ENCODE measurements at places on chromosomes 12 and 14.

DNA sequence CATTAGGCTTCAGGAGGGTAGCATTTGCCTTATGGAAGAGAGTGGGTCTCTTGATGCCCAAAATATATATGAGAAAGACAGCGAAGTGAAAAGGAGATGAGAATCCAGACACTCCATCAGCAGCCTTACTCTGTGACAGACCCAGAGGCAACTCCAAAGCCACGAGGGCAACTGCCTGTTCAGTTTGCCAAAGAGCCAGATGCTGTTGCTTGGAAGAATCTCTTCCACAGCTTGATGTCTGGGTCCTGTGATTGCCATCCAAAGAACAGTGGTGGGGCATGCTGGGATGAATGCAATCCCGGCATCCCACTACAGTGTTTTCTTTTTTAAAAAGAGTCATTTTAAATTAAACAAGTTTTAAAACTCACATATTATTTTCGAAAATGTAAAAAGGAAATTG, 10.9 kb upstream of the OTX2 start:
- no peak for DNase-seq

- DNase-seq = no peak
Measured at GRCh38 chr12:70321191-70321590, 44.9 kb upstream of the KCNMB4 start.

DNA sequence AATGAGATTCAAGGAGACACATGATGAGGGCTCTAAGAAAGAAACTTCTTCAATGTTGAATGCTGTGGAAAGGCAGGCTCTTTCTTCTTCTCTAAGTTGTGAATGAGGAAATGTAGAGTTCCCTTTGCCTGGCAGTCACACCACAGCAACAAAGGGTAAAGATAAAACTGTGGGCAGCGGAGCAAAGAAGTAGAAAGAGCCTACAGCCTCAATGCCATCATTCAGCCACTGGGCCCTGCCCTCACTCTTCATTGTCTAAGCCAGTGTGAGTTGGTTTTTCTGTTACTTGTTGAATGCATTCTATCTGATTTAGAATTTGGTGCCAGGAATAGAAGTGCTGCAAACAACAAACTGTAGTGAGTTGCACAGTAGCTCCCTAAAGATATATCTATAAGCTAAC, 12.2 kb downstream of the SDR9C7 start:
- DNase-seq = no peak

DNA sequence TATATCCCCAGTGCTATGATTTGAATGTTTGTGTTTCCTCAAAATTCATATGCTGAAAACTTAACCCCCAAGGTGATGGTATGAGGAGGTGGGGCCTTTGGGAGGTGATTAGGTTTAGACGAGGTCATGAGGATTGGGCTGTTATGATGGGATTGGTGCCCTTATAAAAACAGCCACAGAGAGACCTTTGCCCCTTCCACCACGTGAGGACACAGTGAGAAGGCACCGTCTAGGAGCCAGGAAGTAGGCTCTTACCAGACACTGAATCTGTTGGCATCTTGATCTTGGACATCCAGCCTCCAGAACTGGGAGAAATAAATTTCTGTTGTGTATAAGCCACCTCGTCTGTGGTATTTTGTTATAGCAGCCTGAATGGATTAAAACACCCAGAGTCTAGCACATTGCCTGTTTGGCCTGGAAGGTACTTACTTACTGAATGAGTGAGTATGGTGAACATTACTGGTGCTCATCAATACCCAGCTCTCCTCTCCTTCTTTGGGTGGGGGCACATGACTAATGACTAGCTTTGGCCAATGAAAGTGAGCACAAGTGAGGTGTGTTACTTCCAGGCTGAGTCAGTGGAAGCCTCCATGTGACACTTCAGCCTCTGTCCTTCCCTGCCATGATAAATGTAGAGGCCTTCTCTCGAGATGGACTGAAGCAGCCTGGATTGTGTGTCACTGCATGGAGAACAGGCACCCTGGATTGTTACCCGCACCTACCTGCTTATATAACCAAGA, 72.4 kb upstream of the CHST11 start:
- DNase-seq = no peak

DNA sequence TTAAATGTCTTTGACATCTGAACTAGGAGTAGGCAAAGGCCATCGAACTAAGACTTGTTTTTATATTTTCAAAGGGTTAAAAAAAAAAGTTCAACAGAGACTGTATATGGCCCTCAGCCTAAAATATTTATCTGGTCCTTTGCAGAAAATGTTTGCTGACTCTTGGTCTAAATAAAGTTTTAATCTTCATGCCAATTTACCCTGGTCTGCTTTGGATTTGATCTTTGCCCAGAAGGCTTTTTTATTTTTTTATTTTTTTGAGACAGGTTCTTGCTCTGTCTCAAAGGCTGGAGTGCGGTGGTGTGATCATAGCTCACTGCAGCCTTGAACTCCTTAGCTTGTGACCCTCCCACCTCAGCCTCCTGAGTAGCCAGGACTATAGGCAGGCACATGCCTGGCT, 47.1 kb downstream of the SPATS2 start:
- no peak for DNase-seq

DNA sequence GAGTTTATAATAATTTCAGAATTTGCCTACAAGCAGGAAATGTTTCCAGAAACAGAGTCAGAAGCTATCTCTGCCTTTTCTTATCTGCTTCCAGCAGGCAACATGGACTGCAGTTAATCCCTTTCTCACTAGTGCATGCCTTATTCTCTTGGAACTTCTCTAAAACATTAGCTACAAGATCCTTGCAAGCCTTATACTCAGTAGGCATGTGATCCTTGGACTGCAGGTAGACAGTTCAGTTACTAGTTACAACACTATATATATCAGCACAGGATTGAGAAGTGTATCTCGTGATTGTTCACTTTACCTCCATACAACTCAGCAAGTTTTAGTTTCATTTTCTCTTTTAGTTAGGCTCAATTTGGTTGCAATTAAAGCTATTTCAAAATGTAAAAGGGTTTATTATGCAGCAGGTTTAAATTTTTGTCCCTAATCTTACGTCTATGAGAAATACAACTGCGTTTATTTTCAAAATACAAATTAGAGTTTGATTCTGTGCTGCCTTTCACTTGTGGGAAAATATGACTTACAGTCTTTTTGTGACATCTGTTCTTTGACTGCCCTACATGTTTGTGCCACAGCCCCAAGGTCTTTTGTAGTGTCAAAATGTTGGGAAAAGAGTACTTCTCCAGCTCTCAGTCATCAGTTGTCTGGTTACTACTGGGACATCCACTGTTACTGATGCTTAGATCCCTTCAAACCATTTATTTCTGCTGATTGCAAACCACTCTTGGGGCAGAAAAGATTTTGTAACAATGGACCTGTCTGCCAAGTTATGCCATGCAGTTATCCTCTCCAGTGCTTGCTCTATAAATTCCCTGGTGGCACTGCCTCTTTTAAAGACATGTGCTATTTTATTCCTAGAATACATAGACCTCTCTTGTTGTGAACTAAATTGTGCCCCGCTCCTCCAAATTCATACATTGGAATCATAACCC, 709.0 kb upstream of the FOXG1 start:
- no peak for DNase-seq

DNA sequence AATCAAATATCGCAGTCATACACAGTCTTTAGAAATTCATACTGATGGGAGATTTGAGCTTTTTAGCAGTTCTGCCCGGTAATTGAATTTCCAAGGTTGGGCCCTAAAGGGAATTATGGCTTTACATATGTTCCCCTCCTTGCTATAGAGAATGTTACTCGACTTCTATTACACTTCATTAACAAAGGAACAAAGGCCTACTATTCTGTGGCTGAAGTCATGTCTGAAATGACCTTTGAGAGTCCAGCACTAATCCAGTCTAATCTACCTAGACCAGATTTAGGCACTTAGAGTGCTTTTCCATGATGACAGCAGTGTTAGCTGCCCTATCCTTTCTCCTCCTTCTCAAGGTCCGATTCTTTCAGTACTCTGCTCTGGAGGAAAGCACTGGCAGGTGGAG, 305.3 kb downstream of the MED13L start:
- no peak for DNase-seq

DNA sequence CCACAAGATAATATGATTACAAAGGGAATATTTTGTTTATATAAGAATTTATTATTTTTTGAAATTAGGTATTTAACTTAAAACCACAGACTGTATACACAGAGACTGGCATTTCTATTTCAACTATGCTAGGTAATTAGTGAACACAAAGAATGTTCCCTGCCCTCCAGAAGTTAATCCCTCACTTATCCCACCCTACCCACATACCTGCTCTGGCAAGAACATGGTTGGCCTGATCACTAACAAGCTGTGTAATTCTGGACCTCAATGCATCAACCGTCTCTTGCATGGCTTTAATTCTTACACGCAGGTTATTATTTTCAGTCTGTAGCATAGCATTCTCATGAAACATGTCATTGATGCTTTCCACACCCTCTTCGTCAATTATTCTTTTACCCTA, 85.9 kb downstream of the KIF21A start:
- no peak for DNase-seq

DNA sequence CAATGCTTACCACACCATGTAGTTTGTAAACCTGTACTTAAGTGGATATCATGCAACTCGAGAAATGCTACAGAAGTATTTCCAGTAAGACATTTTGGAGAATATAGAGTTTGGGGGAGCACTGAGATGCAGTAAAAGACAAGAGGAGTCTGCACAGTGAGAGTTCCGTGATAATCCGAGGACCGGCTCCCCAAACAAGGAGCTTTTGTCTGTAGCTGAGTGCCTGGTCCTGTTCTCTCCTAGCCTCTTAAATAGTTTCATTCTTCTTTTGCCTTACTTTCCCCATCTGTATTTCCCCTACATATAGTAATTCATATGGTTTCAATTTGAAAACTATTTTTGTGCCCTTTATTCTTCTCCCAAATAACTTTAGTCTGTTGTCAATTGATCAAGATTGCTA, 364.1 kb downstream of the EGLN3 start:
- no peak for DNase-seq

DNA sequence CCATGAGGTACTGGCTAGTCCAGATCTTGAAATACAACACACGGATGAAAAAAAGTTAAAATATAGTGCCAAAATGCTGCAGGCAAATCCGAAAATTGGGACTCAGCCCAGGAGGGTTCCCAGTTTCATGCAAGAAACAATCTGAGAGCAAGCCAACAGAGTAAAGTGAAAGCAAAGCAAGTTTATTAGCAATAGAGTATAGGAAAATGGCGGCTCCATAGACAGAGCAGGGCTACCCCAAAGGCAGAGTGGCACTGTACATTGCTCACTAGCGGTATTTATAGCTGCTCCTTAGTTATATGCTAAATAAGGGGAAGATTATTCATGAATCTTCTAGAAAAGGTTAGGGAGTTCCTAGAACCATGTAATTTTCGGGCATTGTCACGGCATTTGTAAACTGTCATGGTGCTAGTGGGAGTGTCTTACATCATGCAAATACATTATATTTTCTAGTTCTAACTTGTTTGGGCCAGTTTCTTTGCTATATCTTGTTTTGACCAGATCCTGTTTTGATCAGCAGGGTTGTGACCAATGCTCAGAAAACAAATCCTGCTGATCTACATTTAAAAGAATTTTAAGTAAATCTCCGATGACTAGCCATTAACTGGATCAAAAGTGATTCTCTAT, 29.1 kb downstream of the RECQL start:
- no peak for DNase-seq

DNA sequence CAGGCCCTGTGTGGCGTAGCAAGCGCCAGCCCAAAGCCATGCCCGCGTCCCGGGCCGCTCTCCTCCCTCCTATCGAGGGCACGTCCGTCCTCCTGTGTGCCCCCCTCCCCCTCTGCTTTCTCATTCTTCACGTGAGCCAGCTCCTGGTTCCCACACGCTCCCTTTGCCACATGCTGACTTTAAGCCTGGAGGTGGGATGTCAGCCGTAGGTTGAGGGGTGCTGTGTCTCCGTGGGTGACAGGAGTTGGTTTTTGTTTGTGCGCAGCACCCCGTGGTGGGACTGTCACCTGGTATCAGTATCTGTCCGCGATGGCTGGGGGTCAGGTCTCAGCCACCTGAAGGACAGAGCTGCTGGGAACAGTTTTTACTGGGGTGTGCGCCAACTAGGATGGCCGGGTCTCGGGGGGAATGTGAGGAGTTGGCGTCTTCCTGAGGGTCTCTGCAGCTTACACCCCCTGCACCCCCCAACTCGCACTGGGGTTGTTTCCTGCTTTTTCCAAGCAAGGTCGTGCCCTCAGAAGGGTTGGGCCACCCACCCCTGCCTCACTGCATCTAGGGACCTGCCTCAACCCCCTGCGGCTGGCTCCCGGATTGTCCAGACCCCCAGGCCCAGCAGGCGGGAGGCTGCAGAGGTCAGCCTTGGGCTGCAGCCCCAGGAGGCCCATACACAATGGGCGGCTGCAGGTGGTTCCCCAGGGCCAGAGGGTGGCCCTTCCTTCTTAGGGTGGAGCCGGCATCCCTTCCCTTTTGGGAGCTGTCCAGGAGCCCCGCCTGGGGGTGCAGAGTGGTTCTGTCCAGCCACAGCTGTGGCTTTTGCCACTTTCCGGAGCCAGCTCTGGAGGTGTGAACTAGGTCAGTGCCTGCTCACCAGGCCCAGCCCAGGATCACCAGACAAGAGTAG, 7.3 kb downstream of the ULK1 start:
- DNase-seq = no peak

GRCh38 chr14:22545842-22546721, 42.9 kb downstream of the DAD1 start:
- DNase-seq = no peak

- DNase-seq = no peak
Measured at GRCh38 chr14:55609681-55610080, 29.7 kb downstream of the KTN1 start.

GRCh38 chr12:12872139-12872933, 19.0 kb upstream of the GPRC5A start:
- DNase-seq = no peak

DNA sequence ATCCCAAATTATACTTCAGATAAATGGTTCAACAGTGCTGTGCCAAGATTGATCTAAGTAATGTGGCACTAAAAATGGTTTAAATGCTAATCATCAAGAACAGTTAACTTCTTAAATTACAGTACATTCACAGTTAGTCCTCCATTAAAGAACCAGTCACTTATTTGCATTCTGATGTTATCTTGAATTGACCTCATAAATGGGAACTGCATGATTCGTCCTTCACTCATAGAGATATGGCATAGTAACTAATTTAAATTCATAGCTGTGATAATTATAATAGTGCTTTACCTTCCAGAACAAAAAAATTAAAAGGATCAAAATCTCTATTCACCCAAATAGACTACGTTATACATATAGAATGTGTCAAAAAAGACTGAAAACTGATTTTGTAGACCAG, 61.1 kb downstream of the COCH start:
- DNase-seq = no peak

- DNase-seq = no peak
Measured at GRCh38 chr12:74259199-74259598, 278.4 kb upstream of the ATXN7L3B start.

- DNase-seq = no peak
Measured at GRCh38 chr12:65100140-65100539, 21.0 kb downstream of the WIF1 start.

- DNase-seq = no peak
Measured at GRCh38 chr12:113165521-113166450, 16.3 kb downstream of the CFAP73 start.

- DNase-seq = no peak
Measured at GRCh38 chr12:1117970-1118563, 127.0 kb downstream of the ERC1 start.

GRCh38 chr12:108711489-108712164, 19.7 kb downstream of the CORO1C start:
- DNase-seq = no peak

Measured in GOT3 (cell line).